Astrocyte (in vitro differentiated cells and primary cell): ENCODE measurements at places on chromosomes 11 and 22.

- DNase-seq: peak; percentile 53
These were observed 29.0 kb downstream of the ELMOD1 start for GRCh38 chr11:107619926-107620325.

- no peak for DNase-seq
These were observed 32.9 kb upstream of the HORMAD2 start for GRCh38 chr22:30047364-30047738.

DNA sequence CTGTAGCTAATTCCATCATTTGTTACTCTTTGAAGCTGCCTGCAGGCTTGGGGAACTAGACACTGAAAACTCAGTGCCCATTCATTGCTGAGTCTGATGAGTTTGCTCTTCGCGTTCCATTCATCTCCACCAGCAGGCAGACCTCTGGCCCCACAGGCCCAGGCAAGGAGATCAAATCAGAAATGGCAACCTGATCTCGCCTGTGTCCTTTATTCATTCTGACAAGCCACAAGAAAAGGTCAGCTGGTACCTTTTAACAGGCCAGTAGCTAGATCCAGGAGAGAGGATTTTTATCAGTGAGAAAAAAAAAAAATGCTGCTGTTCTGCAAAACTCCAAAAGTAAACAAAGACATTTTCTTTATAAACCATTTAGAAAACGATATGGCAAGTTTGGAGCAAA is 742.5 kb downstream of the ETS1 start:
- DNase-seq: no peak

- no peak for DNase-seq
These were observed 67.2 kb downstream of the BMAL1 start for GRCh38 chr11:13344818-13345217.

DNA sequence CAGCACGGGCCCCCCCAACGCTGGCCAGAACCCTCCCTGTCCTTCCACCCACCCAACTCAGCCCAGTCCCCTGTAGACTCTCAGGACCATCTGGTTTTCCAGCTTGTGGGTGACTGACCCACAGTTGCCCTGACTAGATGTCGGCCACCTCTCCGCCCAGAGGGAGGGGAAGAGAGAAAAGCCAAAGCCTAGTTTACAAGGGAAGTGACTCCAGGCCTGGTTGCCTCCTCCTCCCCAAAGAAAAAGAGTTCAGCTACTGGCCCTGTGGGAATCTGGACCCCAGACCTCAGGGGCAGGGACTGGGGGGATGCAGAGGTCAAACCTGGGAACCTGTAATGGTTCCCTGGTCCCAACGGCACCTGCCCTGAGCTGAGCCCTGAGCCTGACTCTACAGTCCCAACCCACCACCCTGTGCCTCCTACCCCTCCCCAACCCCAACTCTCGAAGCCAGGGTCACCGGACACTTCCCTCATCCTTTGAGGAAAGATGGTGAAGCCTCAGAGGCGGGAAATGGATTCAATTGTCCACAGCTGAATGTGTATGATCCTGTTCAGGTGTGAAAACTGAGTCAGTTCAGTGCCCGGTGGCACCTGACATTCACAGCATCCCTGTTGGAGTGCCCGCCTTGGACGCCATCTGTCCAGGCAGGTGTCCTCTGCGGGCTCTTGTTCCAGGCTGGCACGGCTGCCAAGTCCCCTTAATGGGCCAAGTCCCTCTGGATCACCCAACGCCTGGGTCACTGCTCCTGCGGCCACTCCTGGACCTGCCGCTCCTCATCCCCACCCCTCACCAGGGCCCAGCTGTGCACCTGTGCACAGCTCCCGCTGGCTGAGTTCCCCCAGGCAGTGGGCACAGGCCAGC is 21.0 kb upstream of the WNT7B start:
- DNase-seq: no peak

- no peak for DNase-seq
These were observed 2.7 kb downstream of the HBG1 start for GRCh38 chr11:5246772-5247471.

GRCh38 chr11:131504199-131504949 is 134.0 kb downstream of the NTM start:
- no peak for DNase-seq

DNA sequence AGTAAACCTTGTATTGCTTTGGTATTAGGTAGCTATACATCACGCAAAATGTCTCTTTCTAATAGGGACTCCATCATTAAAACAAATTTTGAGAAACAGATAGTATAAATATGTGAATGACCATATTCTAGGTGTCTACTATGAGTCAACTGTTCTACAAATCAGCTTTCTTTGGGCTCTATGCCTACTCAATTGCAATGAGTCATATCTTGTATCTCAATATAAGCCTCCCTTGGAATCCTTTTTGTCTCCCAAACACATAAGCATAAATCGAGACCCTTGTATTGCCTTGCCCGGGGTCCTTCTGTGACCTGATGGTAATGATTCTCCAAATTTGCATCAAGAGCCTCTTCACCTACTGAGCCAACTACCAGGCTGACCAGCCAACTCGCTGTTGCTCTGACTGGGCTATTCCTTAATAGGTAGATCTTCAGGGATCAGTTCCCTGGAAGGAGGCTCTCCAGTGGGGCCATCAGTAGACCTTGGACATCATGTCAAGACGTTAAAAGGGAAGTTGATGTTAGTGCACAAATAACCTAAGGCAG is 22.2 kb downstream of the BLID start:
- DNase-seq: peak; percentile 82

DNA sequence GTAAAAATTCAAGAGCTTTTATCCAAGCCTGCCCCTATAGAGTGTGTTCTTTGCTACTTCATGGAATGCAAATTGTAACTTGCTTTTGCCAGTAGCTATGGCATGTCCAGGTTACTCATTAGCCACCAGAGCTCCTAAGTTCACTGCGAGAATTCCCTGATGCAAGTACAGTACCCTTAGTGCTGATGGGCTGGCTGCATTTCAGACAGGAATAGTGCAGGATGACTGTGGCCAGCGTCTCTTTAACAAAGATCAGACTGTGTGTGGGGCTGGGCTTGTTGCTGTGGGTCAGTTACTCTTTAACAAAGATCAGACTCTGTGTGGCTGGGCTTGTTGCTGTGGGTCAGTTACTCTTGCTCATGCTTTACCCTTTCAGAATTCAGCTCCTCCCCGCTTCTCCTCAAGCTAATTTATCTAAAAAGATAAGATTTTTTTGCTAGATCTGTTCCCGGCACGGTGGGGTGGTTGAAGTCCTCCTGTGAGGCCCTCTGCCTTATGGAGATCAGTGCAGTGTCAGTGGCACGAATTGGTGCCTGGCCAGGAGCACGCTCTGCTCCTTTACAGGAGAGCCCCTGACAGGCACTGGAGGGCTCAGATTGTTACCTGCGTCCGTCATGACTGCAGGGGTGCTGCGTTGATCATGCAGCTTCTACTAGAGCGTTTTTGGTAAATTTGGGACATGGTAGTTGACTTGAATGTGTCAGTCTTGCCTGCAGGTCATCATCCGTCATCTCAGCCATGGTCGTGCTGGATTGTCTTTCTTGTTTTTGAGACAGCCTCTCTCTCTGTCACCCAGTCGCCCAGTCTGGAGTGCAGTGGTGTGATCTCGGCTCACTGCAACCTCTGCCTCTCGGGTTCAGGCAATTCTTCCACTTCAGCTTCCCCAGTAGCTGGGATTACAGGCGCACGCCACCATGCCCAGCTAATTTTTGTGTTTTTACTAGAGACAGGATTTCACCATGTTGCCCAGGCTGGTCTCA is 27.0 kb downstream of the AP2A2 start:
- DNase-seq: peak; percentile 73

GRCh38 chr11:122209619-122210366 is 93.8 kb upstream of the BLID start:
- peak; percentile 76 for DNase-seq

DNA sequence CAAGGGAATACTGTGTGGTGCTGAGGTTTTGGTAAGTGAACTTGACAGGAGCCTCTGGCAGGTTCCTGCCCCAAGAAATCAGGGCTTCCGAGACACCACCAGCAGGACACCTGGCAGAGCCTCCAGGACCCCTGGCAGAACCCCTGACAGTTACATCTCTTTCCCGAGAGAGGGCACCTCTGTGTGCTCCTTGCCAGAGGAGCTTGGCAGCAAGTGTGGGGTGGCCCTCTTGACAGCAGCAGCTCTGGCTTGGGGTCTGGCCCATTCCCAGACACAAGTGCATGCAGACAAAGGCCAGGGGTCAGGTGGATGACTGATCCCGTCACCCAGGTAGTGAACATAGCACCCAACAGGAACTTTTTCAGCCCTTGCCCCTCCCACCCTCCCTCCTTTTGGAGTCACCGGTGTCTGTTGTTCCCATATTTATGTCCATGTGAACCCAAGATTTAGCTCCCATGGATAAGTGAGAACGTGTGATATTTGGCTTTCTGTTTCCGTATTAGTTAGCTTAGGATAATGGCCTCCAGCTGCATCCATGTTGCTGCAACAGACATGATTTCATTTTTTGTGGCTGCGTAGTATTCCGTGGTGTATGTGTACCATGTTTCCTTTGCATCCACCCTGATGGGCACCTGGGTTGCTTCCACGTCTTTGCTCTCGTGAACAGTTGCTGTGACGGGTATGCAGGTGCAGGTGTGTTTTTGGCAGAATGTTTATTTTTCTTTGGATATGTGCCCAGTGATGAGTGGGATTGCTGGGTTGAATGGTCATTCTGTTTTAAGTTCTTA is 21.2 kb upstream of the OSBPL5 start:
- DNase-seq: no peak

- no peak for DNase-seq
These were observed 13.8 kb downstream of the MMP20 start for GRCh38 chr11:102611291-102611690.

- DNase-seq: no peak
These were observed 1373.8 kb downstream of the BRD1 start for GRCh38 chr22:48453751-48454485.

GRCh38 chr11:11620921-11621572 is 758 bp downstream of the GALNT18 start:
- DNase-seq: peak; percentile 17

DNA sequence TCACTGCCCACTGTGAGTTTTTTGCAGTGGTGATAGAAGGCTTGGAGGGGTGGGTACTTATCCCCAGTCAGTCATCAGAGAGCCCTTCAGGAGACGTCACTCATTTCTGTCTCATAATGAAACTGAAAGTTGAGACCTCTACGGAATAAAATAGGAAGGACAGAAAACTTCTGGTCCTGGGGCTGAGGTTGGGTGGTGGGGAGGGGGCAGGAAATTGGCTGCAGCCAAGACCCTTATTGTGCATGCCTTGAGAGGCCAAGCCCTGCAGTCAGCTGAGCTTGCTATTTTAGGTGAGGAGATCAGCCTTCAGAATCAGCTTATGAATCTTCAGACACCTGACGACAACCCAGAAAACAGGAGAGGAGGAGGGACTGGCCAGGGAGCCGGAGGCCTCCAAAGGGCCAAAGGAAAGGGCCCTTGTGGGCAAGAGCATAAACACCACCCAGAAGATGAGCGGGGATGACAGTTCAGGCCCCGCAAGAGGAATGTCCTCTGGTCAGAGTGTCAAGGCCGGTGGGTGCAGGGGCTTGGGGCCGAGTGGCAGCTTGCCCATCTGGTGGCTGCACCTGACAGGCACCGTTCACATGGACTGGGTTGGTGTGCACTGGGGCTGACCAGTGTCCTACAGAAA is 17.9 kb upstream of the ADA2 start:
- no peak for DNase-seq

DNA sequence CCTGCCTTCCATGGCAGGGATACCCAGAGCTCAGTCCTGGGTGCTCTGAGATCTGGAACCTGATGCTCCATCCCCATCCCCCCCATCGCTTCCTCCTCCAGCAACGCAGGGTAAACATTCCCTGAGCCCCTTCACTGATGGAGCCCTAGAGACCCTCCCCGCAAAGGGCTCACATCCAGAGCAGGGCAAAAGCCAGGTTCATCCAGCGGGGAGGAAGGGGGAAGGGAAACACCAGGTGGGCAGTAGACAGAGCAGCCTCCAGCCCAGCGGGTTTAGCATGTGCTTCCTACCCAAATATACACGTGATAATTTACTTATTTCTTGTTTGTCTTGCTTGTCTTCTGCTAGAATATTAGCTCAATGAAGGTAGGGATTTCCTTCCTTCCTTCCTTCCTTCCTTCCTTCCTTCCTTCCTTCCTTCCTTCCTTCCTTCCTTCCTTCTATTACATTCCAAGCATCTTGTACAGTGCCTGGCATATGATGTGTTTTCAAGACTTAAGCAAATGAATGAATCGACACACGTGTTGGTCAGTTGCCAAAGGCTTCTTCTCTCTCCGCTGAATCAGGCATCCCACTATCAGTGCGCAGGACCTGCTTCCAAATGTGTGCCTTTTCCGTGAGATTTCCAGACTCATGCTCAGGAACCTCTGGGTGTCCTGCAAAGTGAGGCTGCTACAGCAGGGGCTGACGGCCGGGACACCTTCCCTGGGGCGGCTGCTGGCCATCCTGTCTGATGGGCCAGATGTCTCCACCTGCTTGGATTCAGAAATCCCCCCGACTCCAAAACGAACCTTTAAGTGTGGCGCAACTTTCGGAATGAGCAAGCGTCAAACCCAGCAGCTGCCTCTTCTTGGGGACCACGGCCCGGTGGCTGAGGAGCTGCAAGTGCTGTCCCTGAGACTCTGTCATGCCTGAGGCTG is 955.1 kb downstream of the BRD1 start:
- DNase-seq: no peak

- DNase-seq: no peak
These were observed 24.9 kb downstream of the ASPHD2 start for GRCh38 chr22:26453812-26454500.

DNA sequence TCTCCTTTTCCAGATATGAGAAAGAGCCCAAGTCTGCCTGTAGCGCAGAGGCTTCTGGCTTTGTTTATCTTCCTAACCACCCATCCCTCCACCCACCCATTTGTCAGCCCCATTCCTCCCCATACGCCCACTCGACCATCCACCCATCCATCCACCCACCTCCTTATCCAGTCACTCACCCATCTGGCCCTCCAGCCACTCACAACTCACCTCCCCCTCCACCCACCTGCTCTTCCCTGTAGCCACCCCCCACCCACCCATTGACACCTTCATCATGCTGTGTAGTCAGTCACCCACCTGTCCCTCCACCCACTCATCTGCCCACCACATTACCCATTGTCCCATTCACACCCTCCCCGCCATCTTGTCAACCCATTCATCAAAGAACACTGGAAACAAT is 5.5 kb downstream of the CST6 start:
- DNase-seq: no peak

GRCh38 chr11:47327949-47328348 is 24.6 kb downstream of the MYBPC3 start:
- no peak for DNase-seq

DNA sequence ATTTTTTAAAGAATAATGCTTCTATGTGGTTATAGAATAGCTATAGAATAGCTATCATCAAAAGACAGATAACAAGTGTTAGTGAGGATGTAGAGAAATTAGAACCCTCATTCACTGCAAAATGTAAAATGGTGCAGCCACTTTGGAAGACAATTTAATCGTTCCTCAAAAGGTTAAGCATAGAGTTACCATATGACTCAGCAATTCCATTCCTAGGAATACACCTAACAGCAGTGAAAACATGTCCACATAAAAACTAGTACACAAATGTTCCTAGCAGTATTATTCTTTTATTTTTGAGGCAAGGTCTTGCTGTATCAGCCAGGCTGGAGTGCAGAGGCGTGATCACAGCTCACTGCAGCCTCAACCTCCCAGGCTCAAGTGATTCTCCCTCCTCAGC is 34.0 kb downstream of the RTL6 start:
- DNase-seq: no peak
